NCI-H2081 treated with DMSO at 0.1 percent for 48 hours (cell line): ENCODE measurements at places on chromosomes 11 and 22.

DNA sequence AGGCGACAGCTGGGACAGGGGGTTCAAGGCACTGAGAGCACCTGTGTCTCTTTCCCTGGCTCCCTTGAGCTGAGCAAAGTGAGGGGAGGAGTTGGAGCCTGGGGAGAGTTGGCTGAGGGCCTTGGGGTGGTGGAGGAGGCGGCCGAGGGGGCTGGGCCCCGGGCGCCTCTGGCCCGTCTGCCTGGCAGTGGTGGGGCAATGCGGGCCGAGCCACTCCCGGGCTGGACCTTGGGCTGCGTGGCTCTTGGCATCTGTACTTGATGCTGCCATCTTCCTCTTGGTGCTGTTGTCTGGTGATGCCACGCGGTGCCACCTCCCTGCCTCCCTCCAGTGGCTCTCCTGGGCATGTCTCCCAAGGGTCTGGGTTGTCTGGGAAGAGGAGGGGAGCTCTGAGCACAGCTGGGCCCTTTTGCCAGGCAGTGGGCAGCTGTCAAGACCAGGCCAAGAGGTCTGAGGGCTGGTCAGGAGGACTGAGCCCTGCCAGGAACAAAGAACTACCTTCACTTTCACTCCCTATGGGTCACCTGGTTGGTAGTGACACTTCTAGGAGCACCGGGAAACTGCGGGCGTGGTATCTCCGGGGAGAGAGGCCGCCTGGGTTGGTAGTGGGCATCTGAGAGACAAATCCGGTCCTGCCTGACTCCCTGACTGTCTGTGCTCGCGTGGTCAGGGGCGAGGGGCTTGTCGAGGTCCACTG, 1.3 kb downstream of the GRIK4 start:
- no peak for DNase-seq

DNA sequence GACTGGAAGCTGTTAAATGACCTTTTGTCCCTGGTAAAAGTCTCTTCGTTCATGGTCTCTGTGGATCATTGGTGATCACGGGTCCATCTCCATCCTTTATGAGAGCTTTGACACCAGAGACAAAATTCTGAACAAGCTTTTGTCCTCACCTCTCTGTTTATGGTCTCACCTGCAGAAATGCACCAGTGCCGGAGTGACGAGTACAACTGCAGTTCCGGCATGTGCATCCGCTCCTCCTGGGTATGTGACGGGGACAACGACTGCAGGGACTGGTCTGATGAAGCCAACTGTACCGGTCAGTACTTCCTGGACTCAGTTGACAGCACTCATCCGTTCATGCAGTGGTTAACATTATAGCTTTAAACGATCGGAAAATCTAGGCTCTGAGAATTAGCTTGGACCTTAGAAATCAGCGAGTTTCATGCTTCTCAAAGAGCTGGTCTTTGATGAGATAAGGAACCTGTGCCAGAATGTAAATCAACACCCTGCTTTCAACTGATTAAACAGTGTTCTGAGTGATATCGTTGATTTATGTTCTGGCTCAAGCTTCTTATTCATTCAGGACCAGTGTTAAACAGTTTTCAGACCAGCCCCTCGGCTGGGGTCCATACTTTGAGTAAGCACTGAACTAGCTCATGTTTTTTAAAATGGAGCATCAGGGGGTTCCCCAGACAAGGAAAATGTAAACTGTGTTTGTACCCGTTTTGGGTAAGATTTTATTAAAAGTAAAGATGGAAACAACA, 124.5 kb upstream of the SORL1-AS1 start:
- DNase-seq = no peak

DNA sequence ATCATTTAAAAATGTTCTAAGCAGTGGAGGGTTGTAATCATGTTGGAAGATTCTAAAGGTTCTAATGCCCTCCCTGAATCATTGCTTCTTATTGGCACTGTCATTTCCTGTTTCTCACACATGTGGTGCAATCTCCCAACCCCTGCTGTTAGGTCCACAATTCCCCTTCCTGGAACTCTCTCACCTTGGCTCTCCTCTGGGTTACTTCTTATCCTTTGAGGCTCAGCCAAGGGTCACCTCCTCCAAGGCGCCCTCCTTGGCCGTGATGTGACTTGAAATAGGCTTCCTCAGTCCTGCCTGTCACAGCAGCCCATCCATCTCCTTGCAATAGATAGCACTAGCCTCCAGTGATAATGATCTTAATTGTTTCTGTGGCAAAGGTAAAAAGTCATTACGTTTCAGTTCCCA, 149.8 kb downstream of the TTC17 start:
- no peak for DNase-seq

GRCh38 chr22:41405588-41405987, 23.8 kb downstream of the TEF start:
- no peak for DNase-seq

- DNase-seq = no peak
Observed at GRCh38 chr11:123233280-123233974, 38.4 kb upstream of the CLMP start.

- DNase-seq = no peak
Observed at GRCh38 chr11:116721988-116722387, 50.8 kb downstream of the BUD13 start.

DNA sequence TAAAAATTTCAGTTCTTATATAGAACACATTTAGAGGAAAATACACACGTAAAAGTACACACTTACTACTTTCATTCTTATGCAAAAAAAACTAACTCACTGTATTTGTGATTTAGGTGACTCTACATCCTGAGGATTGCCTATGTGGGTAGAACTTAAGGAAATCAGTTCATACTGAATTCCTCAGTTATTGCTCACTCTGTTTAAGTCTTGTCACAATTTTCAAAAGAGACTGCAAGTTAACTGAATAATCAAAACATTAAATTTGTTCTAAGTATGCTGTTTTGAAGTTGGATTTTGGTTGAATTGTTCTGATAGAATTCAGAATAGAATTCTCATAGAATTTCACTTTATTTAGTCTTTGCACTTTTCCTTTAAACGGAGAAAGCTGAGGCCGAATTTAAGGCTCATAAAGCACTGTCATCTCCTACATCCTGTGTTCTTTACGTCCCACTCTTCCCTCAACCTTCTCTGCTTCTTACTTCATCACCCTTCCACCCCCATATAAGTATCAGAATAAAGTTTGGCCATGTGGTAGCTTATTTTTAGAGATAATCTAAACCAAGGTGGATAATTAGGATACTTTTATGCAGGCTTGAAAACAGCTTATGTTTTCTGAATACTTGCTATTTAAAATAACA, 59.8 kb downstream of the APOL5 start:
- DNase-seq = no peak

GRCh38 chr11:16543642-16544041, 187.3 kb upstream of the SOX6 start:
- no peak for DNase-seq

DNA sequence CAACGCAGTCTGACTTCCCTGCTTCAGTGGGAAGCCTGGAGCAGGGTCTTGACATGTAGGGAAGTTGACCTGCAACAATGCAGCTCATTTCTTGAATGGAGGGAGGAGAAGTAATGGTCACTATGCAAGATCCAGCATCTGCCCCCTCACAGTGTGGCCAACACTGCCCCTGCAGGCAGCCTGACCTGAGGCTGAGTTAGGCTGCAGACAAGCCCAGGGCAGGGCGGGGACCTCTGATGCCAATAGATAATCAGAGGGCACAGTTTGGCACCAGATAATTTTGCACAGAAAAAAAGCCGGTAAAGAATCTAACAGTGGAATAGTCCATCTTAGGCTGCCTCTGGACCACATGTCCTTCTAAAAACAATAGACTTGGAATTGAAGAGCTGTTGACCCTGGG, 182.3 kb downstream of the DSCAML1 start:
- DNase-seq = no peak

DNA sequence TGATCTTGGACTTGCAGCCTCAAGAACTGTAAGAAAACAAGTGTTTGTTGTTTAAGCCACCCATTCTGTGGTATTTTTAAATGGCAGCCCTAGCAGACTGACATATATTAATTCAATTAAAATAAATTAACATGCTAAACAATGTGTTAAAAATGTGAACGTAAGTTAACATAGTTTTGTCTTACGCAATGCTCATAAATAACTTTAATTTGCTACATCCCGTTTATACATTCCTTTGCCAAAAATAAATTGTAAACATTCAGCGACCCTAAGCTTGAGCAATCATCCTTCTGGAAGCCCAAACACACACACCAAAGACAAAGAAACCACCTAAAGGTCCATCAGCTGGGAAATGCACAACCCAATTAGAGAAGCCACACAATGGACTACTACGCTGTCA, 70.4 kb downstream of the CELSR1 start:
- DNase-seq = no peak

DNA sequence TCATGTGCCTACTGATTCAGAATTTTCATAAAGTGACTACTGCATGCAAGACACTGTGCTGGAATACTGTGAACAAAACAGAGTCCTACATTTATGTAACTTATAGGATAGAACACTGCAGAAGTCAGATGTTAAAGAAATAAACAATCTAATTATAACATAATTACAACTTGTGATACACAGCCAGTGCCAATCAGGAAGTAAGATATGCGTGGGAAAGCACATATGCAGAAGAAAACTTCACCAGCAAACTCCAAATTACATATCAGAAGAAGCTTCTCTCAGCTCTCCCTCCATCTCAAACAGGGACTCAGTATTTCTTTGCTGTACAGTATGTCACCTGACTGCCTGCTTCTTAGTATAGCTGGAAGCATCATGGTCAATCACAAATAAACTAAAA, 37.4 kb downstream of the PAK1 start:
- DNase-seq = no peak

- DNase-seq = no peak
Observed at GRCh38 chr11:19919050-19919561, 206.5 kb downstream of the NAV2 start.

DNA sequence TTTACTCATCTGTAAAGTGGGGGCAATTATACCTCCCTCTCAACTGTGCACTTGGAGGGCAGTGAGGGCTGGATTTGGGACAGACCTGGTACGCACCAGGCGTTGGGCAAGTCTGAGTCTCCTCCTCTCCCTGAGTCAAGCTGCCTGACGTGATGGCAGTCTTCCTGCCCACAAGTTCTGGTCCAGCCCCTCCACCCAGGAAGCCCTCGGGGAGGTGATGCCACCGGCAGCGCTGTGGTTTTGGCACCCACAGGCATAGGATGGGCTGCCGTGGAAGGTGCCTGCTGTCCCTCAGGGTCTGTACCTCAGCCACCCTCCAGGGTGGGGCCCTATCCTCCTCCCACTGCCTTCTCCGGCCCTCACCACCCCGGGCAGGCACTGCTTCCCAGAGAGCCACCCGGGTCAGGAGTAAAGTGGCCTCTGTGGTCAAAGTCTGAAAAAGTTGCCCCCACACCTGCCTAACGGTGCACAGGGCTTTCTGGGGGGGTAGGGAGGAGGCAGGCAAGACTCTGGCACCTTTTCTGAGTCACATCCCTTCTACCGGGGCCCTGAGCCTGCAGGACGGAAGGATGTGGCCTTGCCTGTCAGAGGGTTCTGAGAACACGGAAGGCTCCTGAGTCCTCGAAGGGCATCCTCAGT, 6.5 kb upstream of the APOBEC3H start:
- no peak for DNase-seq

DNA sequence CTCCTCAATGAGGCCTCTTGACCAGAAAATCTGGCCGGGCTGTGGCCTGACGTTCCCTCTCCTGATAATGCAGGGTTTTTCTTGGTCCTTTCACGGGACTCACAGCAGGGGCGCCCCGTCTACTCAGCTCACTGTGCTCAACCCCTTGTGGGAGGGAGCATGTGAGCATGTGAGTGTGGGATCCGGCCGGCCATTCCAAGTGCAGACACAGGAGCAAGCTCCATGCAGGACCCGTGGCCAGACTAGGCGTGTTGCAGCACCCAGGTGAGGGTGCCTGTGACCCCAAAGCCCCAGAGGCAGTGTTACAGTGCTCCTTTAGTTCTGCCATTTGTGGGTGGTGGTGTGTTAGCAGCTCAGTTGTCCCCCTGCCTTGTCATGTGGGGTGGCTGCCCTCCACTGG, 18.0 kb downstream of the DHCR7 start:
- DNase-seq = no peak

DNA sequence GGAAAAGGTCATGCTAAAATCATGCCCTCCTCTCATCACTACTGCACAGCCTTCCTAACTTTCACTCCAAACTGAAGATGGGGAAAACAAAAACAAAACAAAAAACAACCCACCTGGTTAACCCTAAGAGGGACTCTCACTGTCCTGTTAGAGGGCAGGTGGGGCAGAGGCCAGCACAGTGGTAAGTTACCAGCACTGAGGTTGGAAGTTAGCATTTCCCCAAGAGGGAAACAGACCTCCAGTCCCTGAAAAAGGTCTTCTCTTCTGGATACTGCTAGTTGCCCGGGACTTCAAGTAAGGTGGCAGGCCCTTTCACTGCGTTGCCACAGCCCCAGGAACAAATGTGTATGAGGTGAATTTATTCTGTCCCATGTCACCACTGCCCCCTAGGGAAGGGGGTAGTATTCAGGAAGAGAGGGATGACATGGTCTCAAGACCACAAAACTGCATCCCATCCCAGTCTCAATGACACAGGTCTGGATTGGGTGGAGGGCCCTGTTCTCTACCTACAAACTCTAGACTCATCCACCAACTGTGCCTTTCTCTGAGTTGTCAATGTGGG, 792 bp upstream of the ADAMTS8 start:
- DNase-seq = no peak

DNA sequence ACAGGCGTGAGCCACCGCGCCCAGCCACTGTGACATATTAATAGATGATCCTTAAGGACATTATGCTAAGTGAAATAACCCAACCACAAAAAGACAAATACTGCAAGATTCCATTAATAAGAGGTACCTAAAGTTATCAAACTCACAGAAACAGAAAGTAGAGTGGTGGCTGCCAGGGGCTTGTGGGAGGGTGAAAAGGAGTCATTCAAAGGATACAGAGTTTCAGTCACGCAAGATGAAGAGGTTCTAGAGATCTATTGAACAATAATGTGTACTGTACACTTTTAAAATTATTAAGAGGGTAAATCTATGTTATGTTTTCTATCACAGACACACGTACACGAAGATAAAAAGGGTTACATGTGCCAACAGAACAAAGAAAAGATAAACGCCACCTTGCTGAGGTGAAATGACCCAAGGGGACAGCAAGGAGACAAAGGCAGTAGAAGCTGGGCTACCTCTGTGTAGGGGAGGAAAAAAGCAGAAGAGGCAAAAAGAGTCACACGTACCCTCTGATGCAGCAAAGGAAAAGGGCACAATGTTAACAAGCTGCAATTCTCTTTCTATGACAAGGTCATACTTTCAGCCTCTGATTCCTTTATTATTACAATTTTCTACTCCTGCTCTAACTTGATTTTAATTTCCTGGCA, 65.3 kb downstream of the AMBRA1 start:
- DNase-seq = no peak

GRCh38 chr22:43631846-43632245, 180.3 kb downstream of the EFCAB6 start:
- DNase-seq = no peak

GRCh38 chr11:95093548-95093947, 3.9 kb downstream of the ENDOD1 start:
- no peak for DNase-seq

GRCh38 chr11:14232652-14233051, 126.3 kb downstream of the RRAS2 start:
- no peak for DNase-seq

GRCh38 chr11:60987577-60988277, 16.2 kb downstream of the CD6 start:
- no peak for DNase-seq

GRCh38 chr11:35943309-35943708, 553 bp upstream of the LDLRAD3 start:
- DNase-seq = no peak

GRCh38 chr11:126710804-126711399, 289.7 kb downstream of the KIRREL3 start:
- DNase-seq = no peak
